GOT3 (cell line): ENCODE measurements at places on chromosomes 6 and 20.

DNA sequence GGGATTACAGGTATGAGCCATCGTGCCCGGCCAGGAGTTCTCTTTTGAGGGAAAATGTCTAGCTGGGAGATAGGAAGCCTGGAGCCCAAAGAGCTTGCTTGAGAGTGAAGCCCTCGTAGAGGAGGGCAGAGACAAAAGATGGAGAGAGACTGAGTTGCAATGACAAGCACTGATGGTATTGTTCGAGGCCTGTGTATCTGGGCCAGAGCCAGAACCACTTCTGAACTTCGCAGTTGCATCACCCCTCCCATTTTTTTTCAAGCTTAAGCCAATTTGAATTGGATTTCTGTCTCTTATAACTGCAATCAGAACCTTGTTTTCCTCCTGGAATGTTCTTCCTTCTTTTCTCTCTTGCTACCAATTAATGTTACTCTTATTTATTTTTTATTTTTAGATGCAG is 83.1 kb downstream of the KCNB1 start:
- DNase-seq, result no peak

DNA sequence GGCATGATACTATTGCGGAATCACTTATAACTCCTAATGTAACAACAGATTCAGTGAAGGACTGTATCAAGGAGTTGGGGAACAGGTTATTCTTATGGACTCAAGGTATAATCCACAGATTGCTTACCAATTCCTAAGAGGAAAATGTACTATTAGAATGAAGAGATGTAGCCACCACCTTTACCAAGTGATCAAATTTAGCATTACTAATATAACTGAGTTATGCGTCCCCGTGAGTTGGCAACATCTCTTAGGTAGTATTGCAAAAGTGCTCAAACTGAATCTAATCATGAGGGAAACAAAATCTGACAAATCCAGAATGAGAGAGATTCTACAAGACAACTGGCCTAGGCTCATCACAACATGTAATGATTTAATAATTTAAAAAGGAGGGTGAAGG is 777 bp upstream of the SNRNP48 start:
- DNase-seq, result no peak

DNA sequence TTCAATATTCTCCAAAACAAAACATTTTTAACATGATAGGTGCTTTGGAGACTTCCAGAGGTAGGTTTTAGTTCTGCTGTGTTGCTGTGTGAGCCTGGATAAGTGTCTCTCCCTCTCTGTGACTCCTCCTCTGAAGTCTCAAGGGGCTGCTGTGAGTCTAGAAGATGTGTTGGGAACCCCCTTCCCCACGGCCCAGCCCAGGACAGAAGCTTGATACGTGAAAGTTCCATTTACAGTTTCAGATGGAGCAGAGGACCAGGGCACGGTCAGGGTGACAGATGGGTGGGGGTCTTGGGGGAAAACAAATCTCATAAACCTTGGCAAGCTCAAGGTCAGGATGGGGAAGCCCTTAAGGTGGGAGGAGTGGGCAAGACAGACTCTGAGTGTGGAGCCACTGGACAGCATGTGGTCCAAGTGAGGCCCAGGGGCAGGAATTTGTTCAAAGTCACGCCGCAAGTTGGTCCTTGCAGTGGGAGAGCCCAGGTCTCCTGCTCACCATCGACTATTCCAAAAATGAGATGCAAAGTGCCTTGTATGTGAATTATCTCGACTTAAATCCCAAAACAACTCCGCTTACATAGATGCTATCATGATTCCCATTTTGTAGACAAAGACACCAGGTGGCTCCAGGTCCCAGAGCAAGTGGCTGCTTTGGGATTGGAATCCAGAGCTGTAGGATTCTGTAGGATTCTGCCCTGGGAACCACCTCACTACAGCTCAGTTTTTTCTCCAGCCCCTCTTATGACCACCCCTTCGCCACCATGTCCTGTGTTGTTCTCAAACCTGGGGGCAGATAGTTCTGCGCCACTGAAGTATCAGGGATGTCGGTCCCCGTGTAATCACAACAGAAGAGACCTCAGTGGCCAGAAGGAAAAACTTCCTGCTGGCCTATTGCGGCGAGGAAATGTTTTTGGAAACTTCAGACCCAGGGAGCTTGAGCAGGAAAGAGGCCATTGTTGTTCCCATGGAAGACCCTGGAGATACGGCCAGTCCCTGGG is 1.9 kb downstream of the TGM2 start:
- DNase-seq, result no peak

DNA sequence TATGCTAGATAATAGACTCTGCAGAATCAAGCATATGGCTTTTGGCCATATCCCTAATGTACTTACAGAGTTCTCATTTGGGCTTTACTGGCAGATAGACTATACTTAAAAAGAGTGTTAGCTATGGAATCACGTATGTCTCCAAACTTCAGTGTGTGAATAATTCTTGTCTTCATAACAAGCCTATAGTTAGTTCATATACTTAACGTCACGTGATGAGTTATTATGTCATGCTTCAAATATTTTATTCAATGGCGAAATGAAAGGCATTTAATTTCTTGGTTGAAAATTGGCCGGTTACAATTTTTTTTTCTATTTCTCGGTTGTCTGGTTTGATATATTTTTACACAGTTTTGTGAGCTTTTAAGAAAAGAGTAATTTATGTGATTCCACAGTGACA is 62.7 kb downstream of the MEI4 start:
- no peak for DNase-seq

DNA sequence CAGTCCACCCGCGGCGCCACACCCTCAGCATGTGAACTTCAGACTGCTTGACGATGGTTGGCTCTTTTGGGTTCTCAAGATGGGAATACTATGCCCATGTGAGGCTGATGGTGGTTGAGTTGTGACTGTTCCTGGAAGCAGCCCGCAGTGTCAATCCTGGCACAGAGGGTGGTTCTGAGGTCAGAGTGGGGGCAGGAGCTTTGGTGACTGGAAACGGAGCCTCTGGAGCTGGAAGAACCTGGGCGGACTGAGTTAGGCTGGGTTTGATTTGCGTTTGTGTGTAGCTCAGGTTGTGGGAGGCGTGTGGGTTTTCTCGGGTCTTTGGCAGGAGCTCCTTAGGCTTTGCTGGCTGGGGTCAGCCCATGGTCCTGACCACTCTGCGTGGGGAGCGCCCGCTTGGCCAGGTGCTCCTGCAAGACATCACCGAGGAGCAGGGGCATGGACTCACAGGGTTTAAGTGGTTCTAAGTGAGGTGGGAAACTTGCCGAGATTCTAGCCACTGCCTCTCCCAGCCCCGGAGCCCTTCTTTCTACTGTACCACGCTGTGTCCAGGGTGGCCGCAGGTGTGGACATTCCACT is 37.3 kb upstream of the SLC22A1 start:
- no peak for DNase-seq

GRCh38 chr6:168906391-168906790 is 347.3 kb downstream of the THBS2 start:
- DNase-seq, result no peak

GRCh38 chr6:148790817-148791216 is 44.0 kb downstream of the UST start:
- no peak for DNase-seq

DNA sequence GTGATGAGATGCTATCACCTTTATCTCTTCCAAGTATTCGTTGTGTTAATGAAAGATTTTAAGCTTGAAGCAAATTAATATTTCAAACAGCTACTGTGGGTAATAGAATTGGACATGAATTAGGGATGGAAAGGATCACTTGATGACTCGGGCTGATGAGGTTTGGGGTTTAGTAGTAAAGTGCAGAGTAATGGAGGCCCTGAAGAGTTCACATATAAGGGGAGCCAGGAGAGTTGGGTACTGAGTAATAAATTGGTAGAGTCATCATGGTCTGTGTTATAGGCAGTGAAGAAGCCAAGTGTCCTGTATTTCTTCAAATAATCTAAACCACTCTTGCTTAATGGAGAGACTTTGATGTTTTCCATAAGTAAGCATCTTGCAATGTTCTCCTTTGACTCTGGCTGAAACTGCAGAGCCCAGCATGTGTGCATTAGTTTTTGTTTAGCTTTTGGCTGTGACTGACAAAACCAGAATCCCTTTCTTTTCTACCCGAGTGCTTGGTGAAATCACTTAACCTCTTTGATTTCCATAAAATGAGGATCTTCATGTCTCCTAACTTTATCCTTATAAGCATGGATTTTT is 57.6 kb downstream of the L3MBTL3 start:
- no peak for DNase-seq

DNA sequence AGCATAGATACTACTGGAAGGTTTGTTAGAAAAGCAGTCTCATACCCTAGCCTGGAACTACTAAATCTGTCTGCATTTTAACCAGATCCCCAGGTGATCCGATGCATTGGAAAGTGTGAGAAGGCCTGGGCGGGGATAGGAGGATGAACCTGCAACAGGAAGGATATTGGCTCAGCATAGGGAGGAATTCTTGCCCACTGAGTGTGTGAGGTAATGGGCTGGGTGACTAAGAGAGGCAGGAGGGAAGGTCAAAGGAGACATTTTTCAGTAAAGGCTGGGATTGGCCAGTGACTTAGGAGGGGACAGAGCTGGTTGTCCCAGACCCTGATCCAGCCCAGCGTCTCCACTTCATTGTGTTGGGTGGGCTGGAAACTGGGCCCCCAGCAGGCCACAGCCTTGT is 191.0 kb upstream of the LRFN2 start:
- no peak for DNase-seq

DNA sequence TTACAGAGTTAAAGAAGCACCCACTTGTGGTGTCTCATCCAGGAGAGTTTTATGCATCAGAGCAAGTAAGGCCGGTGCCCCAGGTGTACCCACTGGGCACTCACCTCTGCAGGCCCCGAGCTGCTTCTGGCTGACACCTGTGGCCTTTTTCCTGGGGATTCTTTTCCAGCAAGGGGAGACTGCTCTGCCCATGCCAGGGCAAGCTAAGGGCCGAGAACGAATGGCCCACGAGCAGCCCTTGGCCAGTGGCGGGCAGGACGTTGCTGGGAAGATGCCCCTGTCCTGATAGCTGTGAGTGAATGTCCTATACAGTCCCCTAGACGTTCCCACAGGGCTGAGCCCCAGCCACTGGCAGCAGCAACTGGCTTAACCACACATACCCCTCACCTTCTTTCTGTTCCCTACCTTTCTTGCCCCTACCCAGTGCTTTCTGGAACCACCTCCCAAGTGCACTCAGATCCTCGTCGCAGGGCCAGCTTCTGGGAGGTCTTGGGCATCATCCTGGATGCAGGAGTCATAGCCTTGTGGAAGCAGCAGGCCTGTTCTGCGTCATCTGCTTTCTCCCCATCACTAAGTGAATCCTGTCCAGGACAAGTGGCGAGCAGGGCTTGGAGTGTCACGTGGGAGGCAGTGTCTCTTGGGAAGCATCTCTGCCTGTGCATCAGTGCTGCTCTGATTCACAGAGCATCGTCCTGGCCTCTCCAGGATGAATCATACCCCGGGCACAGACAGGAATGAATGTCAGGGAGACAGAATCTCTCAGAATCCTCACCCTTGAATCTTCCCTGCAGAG is 32.5 kb downstream of the SYNDIG1 start:
- peak; percentile 89 for DNase-seq

GRCh38 chr6:85114581-85114935 is 335.3 kb upstream of the NT5E start:
- DNase-seq, result no peak

- DNase-seq, result peak; percentile 45
Observed at GRCh38 chr20:17836303-17836861, 132.2 kb downstream of the SNX5 start.

GRCh38 chr20:43191946-43192863 is 2.5 kb upstream of the PTPRT start:
- DNase-seq, result no peak

- DNase-seq, result no peak
Observed at GRCh38 chr6:143743301-143744166, 65.8 kb downstream of the PHACTR2 start.
